ENCODE measurements at places on chromosomes 1 and 21. TPM values are rescaled to one million over a fixed set of nuclear protein-coding genes. Genes with fewer than 3 reads are reported as not detected.

The VPS13D gene
- polyA plus RNA-seq, result 7.9 TPM

The CD52 gene
- polyA plus RNA-seq, result 0.18 TPM

The EPHA2 gene
- 70.5 TPM for polyA plus RNA-seq

The UBXN11 gene
- polyA plus RNA-seq, result 13.3 TPM

DNA sequence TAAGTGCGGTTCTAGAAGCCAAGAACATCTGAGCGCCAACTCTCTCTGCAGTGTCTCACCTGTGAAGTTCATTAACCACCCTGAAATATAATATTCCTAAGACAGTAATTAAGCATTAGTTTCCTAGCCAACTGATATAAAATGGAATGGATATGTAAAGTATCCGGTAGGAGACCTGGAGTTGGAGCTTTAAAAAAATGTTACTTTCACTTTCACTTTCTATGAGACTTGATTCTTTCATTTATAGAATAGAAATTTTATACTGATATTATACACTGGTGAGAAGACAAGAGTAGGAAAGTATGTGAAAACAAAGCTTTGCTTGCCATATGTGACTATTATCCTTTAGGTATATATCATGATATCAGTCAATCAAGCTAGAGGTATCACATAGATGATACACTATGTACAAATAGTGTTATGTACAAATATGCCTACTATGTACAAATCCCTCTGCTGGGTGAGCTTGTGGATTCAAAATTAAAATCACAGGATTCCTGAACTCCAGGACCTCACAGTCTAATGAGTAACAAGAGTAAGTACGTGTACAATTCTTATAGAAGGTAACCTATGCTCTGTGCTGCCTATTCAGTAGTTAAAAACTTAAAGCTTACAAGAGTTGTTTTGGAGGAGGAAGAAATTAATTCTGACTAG, 934.2 kb downstream of the TTLL7 start:
- no peak for DNase-seq

GRCh38 chr1:70204600-70204999, 779 bp downstream of the LRRC40 start:
- DNase-seq, result peak; percentile 15

DNA sequence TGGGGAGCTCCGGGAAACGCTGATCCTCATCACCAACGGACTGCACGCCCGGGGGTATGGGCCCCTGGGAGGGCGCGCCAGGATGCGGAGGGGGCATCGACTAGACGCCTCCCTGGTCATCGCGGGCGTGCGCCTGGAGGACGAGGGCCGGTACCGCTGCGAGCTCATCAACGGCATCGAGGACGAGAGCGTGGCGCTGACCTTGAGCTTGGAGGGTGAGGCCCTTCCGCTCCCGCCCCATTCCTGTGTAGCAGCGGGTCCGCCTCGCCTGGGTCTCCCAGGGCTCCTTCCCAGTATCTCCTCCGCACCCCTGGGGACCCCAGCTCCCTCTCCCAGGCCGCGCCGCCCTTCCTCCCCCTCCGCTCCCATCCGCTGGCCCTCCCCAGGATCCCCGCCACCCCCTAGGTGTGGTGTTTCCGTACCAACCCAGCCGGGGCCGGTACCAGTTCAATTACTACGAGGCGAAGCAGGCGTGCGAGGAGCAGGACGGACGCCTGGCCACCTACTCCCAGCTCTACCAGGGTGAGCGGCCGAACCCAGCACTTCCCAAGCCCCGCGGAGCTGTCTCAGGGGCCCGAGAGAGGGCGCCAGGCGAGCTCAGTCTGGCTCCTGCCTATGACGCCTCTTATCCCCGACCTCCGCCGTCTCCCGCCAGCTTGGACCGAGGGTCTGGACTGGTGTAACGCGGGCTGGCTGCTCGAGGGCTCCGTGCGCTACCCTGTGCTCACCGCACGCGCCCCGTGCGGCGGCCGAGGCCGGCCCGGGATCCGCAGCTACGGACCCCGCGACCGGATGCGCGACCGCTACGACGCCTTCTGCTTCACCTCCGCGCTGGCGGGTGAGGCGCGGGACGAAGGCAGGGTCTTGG, 5.0 kb downstream of the HAPLN2 start:
- DNase-seq, result peak; percentile 32

DNA sequence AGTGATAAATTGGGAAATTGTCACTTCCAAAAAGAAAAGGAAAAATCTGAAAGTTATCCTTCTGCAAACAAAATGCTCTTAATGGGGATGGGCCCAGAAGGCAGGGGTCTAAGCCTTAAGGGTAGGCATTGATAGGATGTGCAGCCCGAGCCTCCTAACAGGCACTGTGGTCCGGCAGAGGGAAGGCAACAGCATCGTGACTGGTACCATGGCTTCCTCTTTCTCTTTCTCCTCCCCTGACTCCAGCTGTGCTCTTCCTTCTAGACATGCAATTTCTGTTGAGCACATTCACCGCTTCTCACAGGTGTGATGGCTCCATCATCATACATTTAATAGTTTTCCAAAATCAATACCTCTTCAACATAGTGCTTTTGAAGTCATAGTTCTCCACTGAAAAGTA, 91.5 kb downstream of the SELENOF start:
- DNase-seq, result no peak

GRCh38 chr1:39139723-39140360, 64.7 kb upstream of the MACF1 start:
- DNase-seq, result no peak

DNA sequence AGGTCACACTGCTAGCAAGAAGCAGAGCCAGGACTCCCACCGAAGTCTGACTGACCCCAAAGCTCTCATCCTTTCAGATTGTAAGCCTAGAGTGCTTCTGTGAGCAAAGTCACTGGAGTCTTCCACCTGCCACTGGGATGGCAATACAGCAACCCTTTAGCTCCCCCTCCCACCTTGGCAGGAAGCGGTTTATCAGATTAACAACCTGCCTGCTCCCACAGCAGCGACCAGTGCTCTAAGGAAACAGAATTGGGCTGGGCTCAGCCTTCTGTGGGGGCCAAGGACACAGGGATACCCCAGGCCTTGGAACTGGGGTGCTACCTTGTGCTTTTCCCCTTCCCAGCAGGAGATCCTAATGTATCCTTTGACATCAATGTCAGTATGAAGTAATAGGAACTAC, 76.0 kb downstream of the GFI1 start:
- DNase-seq, result no peak

DNA sequence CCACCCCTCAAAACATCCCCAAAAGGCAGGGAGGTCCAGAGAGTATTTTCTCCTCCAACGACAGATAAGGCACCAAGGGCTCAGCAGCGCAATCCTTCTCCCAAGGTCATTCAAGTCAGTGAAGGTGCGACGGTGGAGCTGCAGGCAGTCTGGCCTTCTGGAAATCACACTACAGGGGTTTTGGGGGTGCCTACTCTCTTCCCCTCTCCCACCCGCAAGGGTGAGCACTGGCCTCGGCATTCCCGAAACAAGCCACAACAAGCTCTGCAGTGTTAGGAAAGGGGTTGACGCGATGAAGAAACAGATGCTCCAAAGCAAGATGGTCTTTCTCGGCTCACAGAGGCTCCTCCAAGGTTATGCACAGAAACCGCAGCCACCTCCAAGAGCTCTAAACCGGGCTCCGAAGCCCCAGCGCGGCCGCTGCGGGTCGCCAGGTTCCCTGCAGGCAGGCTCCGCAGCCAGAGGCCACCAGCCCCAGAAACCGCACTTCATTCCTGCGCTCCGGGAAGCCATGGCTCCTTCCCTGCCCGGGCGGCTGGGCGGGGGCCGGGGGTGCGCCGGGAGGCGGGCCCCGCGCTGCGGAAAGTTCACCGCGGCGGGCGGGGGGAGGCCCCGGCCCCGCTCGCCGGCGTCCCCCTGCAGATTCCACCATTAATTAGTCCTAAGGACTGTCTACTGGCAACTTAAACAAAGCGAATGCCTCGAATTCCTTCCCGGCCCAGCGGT, 1.1 kb downstream of the LUZP1 start:
- peak; percentile 67 for DNase-seq

The PCBP3 gene
- polyA plus RNA-seq, result 0.47 TPM

All from foreskin keratinocyte (primary cell).